ENCODE measurements at places on chromosomes 11 and 22.
A peak's percentile ranks its signal among the peaks of the same experiment; 100 is the strongest.

- H3K4me1 ChIP-seq, result no peaks in the 10 kb centered on the region
- no peak for DNase-seq
- no peak overlapping the region for H3K4me3 ChIP-seq
- H3K27me3 ChIP-seq, result no peaks in the 10 kb centered on the region
- no peaks in the 10 kb centered on the region for H3K36me3 ChIP-seq
These were observed 27.3 kb downstream of the XRCC6 start for GRCh38 chr22:41648432-41648831.

DNA sequence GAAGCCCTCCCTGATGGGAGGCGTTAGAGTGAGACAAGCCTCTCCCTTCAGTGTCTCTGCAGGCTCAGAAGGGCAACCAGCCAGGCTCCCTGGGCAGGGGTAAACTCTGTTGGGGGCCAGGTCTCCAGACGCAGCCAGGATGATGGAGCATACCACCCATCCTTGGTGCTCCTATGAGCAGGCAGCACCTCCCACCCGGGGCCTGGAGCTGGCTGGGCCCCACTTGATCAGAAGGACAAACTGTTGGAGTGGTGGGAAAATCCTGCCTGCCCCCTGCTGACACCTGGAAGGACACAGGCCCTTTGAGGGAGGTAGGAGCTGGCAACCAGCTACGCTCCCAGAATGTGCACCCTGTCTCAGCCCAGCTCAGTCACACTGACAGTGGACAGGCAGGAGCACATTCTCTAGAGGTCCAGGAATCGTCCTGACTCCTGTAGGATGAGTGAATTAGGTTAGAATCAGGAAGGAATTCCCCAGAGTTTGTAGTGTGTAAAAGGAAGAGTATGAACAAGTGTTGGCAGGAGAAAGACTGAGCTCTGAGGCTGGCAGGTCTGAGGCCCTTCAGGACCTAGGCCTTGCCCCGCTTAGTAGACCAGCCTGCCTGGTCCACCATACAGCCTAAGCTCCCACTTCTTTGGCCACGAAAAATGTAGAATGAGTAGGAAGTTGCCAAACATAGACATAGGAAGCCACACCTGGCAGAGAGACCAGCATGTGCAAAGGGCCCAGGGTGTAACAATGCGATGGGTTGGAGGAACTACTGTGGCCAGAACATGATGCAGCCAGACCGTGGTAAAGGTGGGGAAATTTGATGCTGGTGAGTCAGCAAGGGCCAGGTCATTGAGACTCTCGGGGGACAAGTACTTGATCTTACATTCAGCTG is 19.1 kb downstream of the ARHGEF17 start:
- peaks cover 63% of the 10 kb centered on the region for H3K4me1 ChIP-seq
- peaks cover 10% of the 10 kb centered on the region for H3K27me3 ChIP-seq
- H3K36me3 ChIP-seq, result no peaks in the 10 kb centered on the region
- peak overlapping the region; percentile 18 for H3K4me3 ChIP-seq
- no peak for DNase-seq

- peak within 1 kb of the TSS; percentile 99 for H3K4me3 ChIP-seq
- H3K27me3 ChIP-seq, result peaks cover 3% of the 10 kb centered on the region
- no peaks in the 10 kb centered on the region for H3K36me3 ChIP-seq
- no peak for DNase-seq
- peak within 1 kb of the TSS; percentile 99 for H3K27ac ChIP-seq
These were observed at the start of gene PCF11 for GRCh38 chr11:83156996-83157593. Gene PCF11, plus strand, starts transcription at chr11:83157131. Its CDS starts 309 bp downstream, at chr11:83157440.

GRCh38 chr11:105960252-105961245 is 61.5 kb downstream of the MSANTD4 start:
- peaks cover 19% of the 10 kb centered on the region for H3K36me3 ChIP-seq
- DNase-seq, result peak; percentile 89
- H3K27ac ChIP-seq, result peak overlapping the region; percentile 99
- peaks cover 22% of the 10 kb centered on the region for H3K4me1 ChIP-seq
- H3K4me3 ChIP-seq, result peak overlapping the region; percentile 85

DNA sequence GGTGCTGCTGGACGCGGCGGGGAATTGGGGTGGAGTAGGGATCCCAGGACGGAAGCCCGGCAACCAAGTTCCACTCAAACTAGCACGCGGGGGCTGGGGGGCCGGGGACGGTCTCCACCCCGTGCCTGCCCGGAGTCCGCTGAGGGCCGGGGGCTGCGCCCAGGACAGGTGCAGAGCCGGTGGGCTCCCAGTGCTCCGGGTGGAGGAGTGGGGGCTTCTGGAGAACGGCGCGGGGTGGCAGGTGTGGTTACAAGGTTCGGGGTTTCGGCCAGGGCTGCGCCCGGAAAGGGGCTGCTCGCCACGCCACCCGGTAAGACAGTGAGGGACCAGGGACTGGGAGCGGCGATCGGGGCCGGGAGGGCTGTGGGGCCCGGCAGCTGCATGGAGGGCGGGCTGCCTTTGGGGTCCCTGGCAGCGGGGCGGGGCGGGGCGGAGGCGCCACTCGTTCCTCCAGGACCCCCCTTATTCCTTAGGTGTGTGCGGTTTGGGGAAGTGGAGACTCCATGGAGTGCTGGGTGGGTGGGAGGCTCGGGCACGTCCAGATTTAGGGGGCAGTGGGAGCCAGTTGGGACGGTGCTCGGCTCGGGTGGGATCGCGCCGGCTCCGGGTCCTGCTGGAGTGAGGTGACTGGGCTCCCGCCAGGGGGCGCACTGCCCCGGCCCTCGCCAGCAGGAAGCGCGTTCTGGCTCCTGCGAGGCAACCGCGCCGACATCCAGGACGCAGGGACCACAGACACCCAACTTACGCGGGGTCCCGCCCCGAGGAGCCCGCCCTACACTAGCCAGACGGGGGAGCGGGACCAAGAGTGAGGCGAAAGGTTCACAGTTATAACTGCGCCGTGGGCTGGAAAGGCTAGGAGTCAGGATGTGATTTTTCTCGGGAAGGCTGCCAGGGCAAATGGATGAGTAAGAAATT is 868 bp downstream of the TSPAN18 start:
- H3K27me3 ChIP-seq, result peaks cover 18% of the 10 kb centered on the region
- peak overlapping the region; percentile 88 for H3K27ac ChIP-seq
- no peaks in the 10 kb centered on the region for H3K36me3 ChIP-seq
- peak overlapping the region; percentile 90 for H3K4me3 ChIP-seq
- peaks cover 39% of the 10 kb centered on the region for H3K4me1 ChIP-seq

DNA sequence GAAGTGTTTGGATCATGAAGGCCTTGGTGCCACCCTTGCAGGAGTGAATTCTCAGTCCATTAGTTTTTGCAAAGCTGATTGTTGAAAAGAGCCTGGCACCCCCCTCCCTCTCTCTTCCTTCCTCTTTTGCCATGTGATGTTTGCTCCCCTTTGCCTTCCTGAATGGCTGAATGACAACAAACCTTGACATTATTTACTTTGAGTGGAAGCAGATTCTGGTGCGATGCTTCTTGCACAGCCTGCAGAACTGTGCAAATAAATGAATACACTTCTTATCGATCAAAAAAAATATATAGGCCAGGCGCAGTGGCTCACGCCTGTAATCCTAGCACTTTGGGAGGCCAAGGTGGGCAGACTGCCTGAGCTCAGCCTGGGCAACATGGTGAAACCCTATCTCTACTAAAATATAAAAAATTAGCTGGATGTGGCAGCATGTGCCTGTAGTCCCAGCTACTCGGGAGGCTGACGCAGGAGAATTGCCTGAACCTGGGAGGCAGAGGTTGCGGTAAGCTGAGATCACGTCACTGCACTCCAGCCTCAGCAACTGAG is 2.0 kb upstream of the NARS2 start:
- no peak for DNase-seq
- H3K27ac ChIP-seq, result no peak overlapping the region
- H3K36me3 ChIP-seq, result no peaks in the 10 kb centered on the region
- H3K4me3 ChIP-seq, result no peak overlapping the region

DNA sequence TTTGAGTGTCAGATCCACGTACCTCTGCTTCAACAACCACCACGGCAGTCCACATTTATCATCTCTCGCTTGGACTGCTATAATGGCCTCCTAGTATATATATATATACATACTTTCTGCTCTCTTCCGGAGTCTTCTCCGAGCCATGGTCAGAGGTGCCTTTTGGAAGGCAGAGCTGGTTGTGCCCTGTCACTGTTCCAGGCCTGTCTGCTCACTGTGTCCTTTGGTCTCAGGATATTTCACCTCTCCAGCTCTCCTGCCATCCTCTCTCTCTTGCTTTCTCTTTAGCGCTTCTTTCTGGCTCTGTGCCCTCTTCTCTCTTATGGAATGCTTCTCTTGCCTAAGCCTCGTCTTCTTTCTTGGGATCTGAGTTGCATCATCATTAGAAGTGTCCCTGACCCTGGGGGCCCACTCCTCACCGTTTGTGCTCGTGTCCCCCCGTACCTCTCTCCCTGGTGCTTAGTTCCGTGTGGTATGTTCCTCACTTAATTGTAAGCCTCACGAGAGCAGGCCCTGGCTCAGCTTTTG is 86.1 kb upstream of the RASSF10 start:
- DNase-seq, result no peak
- H3K4me3 ChIP-seq, result no peak overlapping the region

- DNase-seq, result no peak
- H3K36me3 ChIP-seq, result no peaks in the 10 kb centered on the region
- H3K27me3 ChIP-seq, result peaks cover 3% of the 10 kb centered on the region
- H3K4me1 ChIP-seq, result peaks cover 5% of the 10 kb centered on the region
These were observed 38.7 kb downstream of the TPBGL start for GRCh38 chr11:75279273-75279672.

DNA sequence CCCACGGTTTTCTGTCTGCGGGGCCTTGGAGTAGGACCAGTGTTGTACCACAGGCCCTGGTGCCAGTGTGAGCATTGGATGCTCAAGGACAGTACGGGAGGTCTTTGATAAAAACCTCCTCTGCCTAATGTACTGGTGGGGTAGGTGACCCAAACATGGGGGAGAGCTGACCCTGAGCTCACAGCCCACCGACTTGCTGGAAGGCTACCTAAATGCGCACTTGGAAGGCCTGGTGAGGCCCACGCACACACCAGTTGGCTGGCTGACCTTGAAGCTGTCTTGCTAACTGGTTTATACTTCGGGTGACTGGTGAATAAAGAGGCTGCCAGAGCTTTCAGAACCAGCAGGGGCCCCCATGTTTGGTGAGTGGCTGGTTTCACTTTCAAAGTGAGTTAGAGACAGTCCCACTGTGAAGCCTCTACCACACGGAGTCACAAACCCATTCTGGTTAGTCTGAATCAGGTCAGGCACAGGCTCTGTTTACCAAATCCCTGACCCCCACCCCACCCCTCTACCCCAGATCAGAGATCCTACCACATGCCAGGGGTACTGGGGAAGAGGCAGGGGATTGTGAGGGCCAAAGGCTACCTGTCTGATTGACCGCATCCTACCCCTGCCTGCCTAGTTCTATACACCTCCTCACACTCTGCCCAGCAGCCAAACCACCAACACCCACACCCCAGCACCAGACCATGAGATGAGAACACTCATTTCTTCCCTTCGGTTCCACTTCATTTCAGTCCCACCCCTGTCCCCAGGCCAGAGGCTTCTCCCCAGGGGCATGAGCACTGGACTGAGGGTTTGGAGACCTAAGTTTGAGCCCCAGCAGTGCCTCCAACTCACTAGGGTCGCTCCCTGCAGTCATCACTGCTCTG is 12.7 kb upstream of the IL2RB start:
- H3K27me3 ChIP-seq, result peaks cover 16% of the 10 kb centered on the region
- no peak overlapping the region for H3K27ac ChIP-seq
- H3K4me3 ChIP-seq, result no peak overlapping the region
- DNase-seq, result no peak

GRCh38 chr11:108319541-108320145 is 96.8 kb downstream of the ATM start:
- no peak for DNase-seq
- peak overlapping the region; percentile 1 for H3K27ac ChIP-seq
- H3K4me3 ChIP-seq, result no peak overlapping the region
- no peaks in the 10 kb centered on the region for H3K27me3 ChIP-seq

DNA sequence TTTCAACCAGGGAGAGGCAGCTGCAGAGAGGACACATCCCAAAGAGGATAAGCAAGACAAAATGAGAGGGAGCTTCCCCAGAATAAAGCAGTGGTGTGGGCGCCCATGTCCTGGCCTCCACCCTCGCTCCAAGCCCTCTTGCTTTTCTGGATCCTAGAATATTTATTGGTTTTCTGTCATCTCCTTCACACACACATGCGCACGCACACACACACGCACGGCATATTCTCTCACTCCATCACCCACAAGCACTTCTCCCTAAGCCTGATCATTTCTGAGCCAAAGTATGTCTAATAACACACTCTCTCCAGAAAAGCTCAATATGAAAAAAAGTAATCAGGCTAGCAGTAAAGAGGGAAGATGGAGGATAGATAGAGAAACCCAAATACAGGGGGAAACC is 7.6 kb downstream of the IGSF9B start:
- peaks cover 32% of the 10 kb centered on the region for H3K27me3 ChIP-seq
- no peak for DNase-seq
- H3K4me1 ChIP-seq, result peaks cover 70% of the 10 kb centered on the region
- H3K36me3 ChIP-seq, result peaks cover 10% of the 10 kb centered on the region
- peak overlapping the region; percentile 99 for H3K27ac ChIP-seq

DNA sequence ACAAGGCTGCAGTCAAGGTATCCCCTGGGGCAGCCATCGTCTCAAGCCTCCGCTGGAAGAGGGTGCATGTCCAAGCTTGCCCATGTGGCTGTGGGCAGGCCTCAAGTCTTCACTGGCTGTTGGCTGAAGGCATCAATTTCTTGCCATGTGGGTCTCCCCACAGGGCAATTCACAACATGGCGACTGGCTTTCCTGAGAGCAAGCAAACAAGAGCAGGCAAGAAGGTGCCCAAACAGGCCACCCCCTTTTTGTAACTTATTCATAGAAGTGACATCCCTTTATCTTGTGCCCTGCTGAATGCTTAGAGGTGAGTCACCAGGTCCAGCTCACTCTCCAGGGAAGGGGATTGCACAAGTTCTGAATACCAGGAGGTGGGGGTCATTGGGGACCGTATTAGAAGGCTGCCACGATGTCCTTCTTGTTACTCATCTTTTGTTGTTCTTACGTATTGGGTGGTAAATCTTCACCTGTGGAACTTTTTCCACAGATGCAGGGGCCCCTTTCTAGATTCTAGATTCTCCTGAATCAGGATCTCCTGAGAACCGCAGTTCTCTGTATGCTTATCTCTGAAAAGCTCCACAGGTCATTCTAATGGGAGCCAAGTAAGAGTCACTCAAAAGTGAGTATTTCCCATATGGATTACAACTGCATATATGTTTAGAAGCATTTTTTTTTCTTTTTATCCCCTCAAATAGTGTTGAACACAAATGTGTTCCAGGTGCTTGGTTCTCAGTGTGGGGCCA is 44.2 kb upstream of the MICAL2 start:
- no peaks in the 10 kb centered on the region for H3K27me3 ChIP-seq
- H3K4me3 ChIP-seq, result no peak overlapping the region
- DNase-seq, result no peak
- H3K36me3 ChIP-seq, result no peaks in the 10 kb centered on the region
- no peaks in the 10 kb centered on the region for H3K4me1 ChIP-seq

GRCh38 chr11:11450744-11451362 is 97.8 kb upstream of the CSNK2A3 start:
- DNase-seq, result no peak
- H3K36me3 ChIP-seq, result peaks cover 11% of the 10 kb centered on the region
- peaks cover 2% of the 10 kb centered on the region for H3K27me3 ChIP-seq
- no peak overlapping the region for H3K4me3 ChIP-seq
- peaks cover 13% of the 10 kb centered on the region for H3K4me1 ChIP-seq
- H3K27ac ChIP-seq, result no peak overlapping the region
